ENCODE measurements at places on chromosomes 2 and 18. TPM values are rescaled to one million over a fixed set of nuclear protein-coding genes. Genes with fewer than 3 reads are reported as not detected.

Gene HOXD12
- not detected for total RNA-seq

Gene MBD2
- 30.3 TPM for total RNA-seq

Gene UGP2
- 109 TPM for total RNA-seq

Gene SATB2
- 11.7 TPM for total RNA-seq

Data from smooth muscle cell of the pulmonary artery (primary cell).